Fibroblast of villous mesenchyme (primary cell): ENCODE measurements at places on chromosomes 2 and 18. TPM values are rescaled to one million over a fixed set of nuclear protein-coding genes. Genes with fewer than 3 reads are reported as not detected.

The CYS1 gene
- 1.6 and 2.2 TPM in 2 replicates for total RNA-seq

- no peak for DNase-seq
Observed at GRCh38 chr18:79493801-79494211, 98.1 kb downstream of the NFATC1 start.

DNA sequence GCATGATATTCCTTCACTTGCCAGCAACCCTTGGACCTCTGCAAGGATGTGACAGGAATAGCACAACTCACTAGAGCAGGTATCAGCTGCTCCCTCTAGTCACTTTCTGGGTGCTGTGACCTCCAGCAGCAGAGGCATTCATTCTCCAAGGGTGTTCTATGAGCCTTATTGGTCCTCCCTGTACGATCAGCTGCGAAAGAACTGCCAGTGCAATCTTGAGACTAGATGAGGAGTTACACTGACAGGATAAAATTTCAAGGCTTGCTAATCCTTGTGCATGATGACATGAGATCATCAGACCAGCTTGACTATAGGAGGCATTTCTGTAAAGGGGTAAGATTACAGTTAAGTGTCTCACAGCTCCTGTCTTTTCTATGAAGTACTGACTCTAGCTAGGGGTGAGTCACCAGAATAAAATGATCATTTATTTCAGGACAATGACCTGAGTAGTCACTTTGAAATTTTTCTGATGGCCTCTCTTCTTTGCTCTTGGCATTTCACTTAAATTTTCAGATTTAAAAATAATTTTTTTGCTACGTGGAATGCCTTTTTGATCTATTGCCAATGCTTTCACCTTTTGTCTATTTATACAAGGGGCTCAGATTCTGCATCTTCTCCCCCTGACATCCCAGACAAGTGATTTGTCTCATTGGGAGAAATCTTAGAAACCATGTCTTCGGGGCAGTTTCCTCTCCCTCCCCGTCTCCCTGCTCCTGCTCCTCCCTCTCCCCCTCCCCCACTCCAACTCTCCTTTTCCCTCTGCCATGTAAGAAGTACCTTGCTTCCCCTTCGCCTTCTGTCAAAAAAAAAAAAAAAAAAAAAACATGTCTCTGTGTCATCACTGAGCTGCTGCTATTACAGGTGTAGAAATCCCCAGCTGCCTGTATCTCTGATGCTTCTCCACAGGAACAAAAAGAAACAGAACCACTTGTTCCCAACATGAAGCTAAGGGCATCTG is 49.2 kb upstream of the FRZB start:
- peak; percentile 71 for DNase-seq

DNA sequence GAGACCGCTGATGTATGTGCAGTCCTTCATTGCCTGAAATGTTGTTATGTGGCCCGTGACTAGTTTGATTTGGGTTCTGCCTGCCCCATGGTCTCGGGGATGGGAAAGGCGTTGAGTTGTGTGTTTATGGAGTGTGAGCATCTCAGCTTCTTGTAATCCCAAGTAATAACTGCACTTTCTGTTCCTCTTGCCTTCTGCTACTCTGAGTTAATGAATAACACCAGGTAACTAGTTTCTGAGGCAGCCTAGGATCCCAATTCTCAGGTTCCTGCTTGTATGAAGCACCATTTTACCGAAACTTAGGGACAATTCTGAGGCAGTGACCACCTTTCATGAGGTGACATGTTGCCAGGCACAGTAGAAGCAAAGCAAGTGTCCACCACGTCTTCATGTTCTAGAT is 170.0 kb downstream of the ALK start:
- DNase-seq, result no peak

DNA sequence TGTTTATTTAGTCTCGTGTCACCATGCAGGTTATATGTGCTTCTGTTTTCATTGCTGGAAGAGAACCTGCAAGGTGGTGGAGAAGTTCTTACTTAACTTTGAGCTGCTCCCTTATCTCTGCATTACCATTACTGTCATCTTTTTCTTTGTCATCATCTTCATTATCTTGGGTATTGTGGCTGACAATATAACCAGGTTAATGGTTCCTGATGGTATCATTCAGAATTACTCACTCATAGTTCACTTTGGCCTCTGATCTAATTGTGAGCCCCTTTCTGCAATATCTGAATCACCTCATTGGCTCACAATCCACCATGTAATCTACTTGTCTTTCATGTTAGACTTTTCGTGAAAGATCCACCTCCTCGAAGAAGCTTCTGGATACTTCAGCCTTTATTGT is 5.0 kb downstream of the CD28 start:
- DNase-seq, result no peak
